Right ventricle myocardium inferior (tissue), 1 donor: ENCODE measurements at places on chromosomes 12 and 14. TPM values are rescaled to one million over a fixed set of nuclear protein-coding genes. Genes with fewer than 3 reads are reported as not detected.

DNA sequence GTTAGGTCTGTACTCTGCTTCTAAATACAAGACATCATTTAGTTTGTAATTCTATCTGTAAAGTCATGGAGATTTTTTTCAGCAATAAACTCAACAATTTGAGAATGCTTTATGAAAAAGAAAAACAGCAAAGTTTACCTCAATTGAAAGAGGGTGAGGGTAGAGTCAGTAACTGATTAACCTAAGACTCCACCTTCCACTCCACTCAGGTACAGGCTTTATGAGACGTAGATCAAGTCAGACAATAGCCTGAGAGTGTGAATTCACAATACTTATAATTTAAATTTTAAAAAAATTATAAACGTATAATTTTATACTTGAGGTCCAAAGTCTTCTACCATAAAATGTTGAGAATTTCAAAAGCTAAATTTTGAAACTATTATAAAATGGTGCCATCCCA is 45.9 kb downstream of the BCL2L14 start:
- no peak for DNase-seq

GRCh38 chr14:69149461-69150244 is 3.3 kb downstream of the DCAF5 start:
- no peak for DNase-seq

DNA sequence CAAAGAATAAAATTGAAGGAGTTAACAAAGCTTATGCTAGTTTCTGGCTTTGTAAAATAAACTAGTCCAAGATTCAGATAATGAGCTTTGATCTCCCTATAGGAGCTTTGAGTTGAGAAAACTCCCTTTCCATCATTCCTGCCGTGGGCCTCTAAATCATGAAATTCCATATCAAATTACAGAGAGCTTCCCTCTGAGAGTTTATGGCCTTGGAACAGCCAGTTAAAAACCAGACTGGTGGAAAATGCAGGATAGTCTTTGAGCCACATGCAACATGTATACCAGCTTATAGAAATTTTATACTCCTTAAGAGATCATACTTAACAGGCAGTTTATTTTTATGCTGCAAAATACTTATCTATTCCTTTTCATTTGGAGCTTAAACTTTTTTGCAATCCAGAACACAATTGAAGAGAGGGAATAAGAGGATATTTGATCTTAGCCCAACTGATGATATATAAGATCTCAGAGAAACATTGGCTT is 175.8 kb upstream of the ATP2B1 start:
- no peak for DNase-seq

The EPYC gene
- total RNA-seq: not detected

The KRT7 gene
- total RNA-seq: not detected
